ENCODE measurements at places on chromosomes 7 and 10.
A peak's percentile ranks its signal among the peaks of the same experiment; 100 is the strongest.

GRCh38 chr10:67696029-67696428 lies at the start of gene CTNNA3:
Gene CTNNA3 (minus strand): TSS chr10:67696195.
- no peak for DNase-seq

DNA sequence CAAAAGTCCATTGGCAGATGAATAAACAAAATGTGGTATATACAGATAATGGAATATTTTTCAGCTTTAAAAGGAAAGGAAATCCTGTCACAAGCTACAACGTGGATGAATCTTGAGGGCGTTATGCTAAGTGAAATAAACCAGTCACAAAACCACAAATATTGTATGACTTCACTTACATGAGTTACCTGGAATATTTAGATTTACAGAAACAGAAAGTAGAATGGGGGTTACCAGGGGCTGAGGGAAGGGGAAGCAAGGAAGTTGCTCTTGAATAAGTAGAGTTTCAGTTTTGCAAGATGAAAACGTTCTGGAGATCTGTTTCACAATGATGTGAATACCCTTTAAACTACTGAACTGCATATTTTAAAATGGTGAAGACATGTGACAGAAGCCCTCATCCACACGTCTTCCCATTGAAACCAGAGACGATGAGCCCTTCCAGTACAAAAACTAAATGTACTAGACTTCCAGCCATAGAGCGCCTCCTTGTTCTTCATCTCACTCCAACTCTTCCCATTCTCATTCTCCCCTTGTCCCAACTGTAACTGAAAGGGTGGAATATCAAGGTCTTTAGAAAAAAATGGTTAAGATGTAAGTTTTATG lies 62.4 kb downstream of the MICU1 start:
- no peak for DNase-seq

- no peak for DNase-seq
Observed at GRCh38 chr10:7340179-7340874, 70.5 kb downstream of the SFMBT2 start.

DNA sequence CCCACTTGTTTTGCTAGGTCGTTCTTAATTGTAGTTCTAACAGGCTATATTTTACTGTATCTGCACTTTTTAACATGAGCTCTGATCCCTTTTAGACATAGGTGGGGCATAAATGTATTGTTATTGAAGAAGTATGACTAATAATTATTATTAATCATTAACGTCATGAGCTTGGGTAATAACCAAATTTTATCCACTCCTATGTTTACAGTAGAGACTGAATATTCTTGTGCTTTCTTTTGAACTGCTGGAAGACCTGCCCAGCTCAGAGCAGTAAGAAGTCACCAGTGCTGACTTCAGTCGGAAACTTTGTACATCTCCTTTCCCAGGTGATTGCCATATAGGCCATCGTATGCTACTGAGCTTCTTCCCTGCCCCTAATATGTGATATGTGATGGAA lies 18.7 kb downstream of the PKD2L1 start:
- DNase-seq: no peak

- no peak for DNase-seq
Observed at GRCh38 chr7:130994378-130995115, 260.5 kb upstream of the KLF14 start.

- no peak for DNase-seq
Observed at GRCh38 chr10:120599200-120599724, 142.2 kb downstream of the PLPP4 start.

- DNase-seq: no peak
Observed at GRCh38 chr10:98301664-98302319, 33.8 kb upstream of the LOXL4 start.

DNA sequence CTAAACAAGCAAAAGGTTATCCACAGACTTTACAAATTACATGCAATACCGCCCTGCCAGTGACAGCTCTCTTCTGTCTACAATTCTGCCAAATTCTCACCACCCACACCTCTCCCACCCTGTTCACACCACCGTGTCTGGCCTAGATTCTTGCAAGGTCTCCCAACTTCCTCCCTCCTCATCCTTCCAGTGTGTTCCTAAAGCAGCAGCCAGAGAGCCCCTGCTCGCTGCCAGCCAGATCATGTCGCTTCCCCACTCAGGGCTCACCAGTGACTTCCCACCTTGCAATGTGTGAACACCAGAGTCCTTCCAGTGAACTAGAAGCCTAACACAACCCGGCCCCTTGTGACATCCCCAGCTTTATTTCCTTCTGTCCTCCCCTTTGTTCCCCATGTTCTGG lies 121.6 kb downstream of the HECW1 start:
- DNase-seq: no peak

- peak; percentile 58 for DNase-seq
Observed at GRCh38 chr7:135147899-135148721, at the start of gene TMEM140. Gene TMEM140 (plus strand): TSS chr7:135148072. CDS start chr7:135164442, 16,370 bp downstream.

DNA sequence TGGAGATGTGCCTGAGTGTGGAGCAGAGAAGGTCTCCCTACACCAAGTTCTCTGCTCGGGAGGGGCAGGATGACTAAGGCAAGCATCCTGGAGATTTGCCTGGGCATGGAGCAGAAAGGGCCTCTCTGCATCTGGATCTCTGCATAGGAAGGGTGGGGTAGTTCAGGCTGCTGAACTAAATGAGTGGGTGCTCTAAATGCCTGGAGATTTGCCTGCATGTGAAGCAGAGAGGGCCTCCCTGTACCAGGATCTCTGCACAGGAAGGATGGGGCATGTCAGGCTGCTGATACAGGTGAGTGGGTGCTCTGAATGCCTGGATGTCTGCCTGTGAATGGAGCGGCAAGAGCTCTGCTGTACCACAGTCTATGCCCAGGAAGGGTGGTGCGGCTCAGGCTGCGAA lies 680.7 kb downstream of the SUGCT start:
- DNase-seq: peak; percentile 78

DNA sequence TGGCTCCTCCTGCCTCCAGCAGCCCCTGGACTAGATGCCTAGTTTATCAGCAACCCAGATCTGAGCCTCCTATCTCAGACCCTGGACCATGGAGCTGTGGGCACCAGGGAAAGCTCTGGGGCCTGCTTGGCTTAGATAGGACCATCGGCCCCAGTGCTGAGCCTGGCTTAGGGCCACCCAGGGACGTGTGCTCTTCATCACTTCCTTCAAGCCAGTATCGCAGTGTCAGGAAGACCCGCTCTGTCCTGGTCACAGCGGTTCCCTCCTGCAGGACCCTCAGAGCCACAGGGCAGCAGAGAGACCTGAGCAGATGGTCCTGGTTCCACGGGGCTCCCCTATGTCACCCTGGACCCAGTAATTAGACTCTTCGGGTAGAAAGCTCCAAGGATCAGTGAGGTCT lies 105.7 kb upstream of the FAM20C start:
- DNase-seq: no peak

DNA sequence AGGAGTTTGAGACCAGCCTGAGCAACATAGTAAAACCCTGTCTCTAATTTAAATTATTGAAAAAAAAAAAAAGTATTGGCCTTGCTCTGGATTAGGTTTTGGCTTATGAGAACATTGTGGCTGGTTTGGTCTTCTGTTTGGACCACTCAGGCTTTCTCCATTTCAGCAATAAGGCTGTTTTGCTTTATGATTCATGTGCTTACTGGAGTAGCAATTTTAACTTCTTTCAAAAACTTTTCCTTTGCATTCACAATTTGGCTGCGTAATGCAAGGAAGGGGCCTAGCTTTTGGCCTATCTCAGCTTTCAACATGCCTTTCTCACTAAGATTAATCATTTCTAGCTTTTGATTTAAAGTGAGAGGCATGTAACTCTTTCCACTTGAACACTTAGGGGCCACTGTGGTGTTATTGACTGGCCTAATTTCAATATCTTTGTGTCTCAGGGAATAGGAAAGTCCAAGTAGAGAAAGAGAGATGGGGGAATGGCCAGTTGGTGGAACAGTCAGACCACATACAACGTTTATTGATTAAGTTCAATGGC lies 38.0 kb upstream of the SRPK2 start:
- no peak for DNase-seq

GRCh38 chr7:111521660-111522059 lies 40.6 kb downstream of the IMMP2L start:
- DNase-seq: no peak

GRCh38 chr7:84277628-84278224 lies 83.1 kb upstream of the SEMA3A start:
- DNase-seq: no peak

GRCh38 chr7:81573932-81574331 lies 195.9 kb downstream of the HGF start:
- no peak for DNase-seq

GRCh38 chr7:30424506-30424905 lies 54.1 kb downstream of the NOD1 start:
- DNase-seq: no peak

DNA sequence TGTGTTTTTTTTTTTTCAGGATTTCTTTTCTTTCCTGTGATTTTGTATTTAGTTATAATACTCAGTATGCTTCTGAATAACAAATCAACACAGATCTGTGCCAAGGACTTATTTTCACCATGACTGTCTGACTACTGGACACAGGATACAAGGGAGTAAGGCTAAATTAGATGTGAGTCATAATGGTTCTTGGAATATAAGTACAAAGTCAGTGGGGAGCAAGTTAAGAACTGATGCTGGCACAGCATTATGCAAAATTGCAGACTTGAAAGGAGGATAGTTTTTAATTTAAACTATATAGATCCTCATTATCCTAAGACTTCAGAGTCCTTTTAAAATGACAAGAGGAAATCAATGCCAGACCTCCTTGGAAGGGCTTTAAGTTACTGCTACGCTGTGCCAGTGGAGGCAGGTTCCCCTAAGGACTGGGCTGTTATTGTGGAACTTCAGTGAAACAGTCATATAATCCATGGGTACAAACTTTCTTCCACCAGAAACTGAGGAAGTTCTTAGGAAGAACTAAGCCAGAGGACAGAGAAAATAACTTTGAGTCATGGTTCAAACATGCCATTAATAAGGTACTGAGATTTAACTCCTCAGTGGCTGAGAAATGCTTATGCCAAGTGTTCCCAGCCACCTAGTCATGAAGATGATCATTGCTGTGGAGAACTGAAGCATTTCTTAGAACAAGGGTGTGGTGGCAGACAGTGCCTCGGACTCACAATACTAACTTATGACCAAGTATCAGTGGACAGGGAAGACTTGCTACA lies 531.2 kb downstream of the HTR7 start:
- peak; percentile 70 for DNase-seq

GRCh38 chr7:41584746-41585145 lies 118.1 kb downstream of the INHBA start:
- DNase-seq: no peak

DNA sequence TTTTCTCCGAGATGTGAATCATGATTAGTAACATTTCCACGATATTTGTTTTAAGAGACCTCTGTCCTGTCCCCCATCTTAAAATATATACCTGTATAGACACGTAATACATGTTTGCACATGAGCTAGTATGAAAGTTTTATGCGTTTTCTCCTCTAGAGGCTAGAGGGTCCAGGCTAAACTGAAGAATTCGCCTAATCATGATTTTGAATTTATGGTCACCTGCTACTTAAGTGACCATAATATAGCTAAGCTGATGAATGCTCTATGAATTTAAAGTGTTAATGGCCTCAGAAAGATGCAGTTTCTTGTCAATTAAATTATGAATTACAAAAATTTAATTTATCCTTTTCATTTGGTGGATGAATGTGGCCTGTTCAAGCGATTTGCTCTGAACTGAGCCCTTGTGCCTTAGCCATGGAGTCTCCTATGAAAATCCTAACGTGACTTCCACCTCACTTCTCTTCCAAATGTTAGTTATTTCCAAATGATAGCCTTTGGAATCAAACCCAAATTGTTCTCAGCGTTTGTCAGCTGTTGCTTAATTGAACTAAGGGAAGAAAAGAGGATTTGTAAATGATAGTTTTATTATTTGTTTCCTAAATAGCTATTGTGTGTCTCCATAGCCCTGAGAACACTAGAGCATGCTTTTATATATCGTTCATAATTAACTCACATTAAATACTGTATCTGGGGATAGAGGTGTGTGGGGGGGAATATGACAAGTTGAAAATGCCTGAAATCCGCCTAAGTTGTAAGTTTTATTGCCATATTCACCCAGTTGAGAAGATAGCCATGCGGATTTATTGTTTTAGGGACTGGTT lies 2.3 kb downstream of the CELF2 start:
- DNase-seq: no peak

DNA sequence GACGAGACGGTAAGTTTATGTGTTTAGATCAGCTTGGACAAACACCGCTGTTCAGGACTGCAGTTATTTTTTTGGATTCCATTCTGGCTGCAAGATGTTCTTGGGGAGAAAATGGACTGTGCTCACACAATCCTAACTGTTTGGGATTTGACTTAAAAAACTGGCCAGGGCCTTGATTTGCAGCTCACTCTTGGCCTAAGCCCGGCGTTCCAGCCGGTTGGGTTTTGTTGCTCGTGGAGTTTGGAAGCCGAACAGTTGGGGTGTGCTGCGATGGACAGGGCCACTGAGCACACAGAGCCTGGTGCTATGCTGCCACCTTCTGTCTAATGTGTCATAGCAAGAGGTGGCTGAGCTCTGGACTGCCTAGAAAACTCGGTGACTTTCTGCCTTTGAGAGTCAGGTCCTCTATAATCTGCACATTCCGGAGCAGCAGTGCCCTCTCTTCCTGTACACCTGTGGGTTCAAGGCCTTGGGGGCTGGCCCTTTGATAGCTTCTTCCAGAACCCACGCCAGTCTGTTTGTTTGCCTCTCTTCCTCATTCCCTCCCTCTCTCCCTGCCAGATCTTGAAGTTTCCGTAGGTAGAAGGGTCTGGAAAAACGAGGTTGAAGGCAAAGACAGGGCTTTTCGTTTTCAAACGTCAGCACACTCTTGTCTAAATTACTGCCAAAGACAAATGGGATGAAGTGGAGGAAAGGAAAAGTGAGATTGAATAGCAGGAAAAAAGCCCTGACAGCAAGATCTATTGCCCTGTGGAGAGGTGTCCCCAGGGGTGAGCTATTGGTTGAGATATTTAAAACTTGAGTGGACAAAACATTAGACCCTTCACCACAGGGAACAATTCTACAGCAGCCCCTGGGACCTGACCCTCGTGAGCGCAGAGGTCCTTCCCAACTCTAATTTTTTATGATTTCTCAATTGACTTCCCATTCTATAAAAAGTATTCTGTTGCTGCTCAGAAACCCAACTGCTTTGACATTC lies 167.5 kb upstream of the HABP2 start:
- peak; percentile 87 for DNase-seq

DNA sequence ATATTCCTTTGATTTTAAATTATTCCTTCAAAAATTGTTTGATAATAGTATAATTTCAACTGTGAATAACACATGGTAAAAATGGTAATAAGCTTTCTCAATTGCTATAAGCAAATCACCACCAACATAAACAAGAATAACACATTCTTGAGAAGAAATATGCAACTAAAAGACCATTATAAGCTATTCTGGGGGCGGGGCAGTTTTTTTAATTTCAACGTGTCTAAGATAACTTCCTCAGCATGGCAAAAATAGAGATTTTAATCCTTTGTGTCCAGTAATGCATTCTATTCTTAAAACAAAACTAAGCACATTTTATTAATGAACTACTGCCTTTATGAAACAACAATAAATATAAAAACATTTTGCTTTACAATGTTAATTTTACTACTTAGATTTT lies 1.5 kb downstream of the DNAJC12 start:
- DNase-seq: no peak

- no peak for DNase-seq
Observed at GRCh38 chr7:80313067-80313626, 178.5 kb downstream of the GNAI1 start.
